ENCODE measurements at places on chromosomes 13 and 19.

GRCh38 chr19:29014857-29015436, 198.0 kb downstream of the UQCRFS1 start:
- DNase-seq, result no peak

DNA sequence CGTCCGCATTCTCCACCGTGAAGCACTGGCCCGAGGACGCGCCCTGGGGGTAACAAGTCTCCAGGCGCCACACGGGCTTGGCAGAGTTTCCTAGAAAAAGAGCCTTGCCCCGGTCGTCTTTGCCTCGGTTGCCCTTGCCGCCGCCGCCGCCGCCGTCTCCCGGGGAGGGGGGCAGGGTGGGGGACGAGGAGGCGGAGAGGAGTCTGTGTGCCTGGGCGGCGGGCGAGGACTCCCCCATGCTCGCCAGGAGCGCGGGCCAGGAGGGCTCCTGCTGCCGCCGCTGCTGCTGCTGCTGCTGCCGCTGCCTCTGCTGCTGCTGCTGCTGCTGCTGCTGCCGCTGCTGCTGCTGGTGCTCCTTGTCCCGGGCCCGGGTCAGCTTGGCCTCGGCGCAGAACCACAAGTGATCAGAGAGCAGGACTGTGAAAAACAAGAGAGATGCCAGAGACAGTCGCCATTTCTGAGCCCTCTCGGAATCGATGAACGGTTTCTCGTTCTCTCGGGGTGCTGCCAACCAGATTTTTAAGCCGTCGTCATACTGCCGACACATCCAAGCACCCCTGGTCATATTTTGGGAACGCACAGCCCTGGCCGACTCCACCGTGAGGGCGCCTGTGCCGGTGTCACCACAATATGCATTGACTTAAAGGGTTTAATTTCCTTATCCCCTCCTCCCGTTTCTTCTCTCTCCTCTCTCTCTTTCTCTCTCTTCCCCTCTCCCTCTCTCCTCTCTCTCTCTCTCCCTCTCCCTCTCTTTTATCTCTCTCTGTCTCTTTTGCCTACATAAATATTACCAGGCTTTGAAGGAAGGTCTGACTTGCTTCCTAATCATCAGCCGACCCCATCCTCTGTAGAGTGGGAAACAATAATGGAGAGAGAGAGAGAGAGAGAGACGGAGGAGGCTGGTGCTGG, 349.1 kb downstream of the LIG4 start:
- DNase-seq, result no peak

- DNase-seq, result no peak
Observed at GRCh38 chr19:33226550-33227241, 1.0 kb upstream of the SLC7A10 start.

DNA sequence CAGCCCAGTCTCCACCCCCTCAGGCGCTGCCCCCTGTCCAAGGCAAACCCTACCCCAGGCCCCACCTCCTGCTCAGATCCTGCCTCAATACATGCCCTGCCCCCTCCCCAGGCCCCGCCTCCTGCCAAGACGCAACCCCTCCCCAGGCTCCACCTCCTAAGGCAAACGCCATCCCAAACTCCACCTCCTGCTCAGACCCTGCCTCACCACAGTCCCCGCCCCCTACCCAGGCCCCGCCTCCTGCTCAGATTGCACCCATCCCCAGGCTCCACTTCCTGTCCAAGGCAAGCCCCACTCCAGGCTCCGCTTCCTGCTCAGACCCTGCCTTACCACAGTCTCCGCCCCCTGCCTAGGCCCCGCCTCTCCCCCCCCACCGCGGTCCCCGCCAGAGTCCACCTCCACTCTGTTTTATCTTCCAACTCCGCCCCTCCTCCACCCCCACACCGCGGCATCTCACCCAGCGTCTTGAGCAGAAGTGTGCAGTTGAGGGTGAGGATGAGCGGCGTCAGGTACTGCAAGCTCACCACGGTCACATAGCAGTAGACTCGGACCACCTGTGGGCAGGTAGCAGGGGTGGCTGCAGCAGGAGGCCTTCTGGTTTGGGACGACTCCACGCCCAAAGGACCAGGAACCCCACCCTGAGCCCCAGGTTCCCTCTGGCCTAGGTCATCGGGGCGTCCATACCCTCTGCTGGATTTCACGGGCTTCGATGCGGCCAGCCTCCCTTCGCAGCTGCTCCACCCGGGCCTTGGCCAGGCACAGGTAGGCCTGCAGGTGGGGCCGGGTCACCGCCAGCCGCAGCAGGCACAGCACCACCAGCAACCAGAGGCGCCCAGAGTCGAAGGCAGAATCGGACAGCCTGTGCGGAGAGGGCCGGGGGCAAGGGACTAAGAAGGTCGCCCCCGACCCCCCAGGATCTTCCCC, 17.7 kb downstream of the TMEM161A start:
- no peak for DNase-seq

- DNase-seq, result no peak
Observed at GRCh38 chr13:104733427-104733826, 1667.2 kb upstream of the SLC10A2 start.

GRCh38 chr13:36358175-36358718, 12.1 kb upstream of the SPART start:
- DNase-seq, result no peak

- no peak for DNase-seq
Observed at GRCh38 chr19:13160557-13160956, 10.3 kb downstream of the IER2 start.

DNA sequence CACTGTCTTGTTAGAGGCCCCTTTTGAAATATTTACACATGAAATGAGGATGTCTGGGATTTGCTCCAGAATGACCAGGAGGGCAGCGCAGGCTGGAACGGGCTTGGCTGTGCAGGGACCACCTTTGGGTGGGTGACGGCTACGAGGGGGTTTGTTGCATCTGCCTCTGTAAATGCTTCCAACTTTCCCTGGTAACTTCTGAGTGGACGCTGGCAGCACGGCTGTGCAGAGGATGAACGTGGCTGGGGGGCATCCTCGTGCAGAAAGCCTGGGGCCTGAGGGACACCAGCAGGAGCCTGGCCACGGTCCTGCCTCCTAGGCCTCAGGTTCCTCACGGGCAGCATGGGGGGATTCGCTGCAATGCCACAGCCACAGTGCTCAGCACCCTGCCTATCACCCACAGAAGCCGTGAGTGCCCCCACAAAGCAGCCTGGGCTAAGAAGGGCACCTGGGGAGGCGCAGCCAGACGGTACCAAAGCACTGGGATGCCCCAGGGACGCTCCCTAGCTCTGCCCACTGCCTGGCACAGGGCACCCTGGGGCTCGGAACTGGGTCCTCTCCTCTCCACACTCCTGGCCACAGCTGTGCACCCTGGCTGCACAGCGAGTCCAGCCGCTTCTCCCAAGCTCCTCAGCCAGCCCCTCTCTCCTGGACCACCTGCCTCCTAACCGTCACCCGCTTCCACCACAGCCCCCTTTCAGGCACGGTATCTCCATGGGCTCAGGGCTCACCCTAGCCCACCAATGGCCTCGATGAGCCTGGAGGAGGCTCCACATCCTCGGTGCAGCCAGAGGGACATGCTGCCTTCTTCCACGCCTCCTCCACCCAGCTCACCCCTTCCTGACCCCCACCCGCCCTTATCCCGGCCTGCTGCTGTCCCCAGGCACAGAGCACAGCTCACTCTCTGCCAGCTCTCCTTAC, 44.5 kb downstream of the MLLT1 start:
- no peak for DNase-seq

DNA sequence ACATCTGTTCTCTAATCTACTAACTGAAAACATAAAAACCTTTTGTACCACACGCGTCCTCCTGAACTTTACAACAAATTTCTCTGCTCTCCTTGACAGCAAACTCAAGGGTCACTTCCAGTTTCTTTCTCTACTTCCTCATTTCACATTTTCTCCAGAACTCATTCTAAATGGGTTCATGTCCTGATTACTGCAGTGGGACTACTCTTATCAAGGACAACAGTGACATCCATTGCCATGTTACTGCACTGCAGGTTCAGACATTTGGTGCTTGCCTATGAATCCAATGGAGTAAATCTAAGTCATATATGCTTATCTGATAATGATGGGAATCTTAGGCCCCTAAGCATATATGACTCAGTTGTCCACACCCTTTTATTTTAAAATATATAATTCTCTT, 35.3 kb downstream of the FPR3 start:
- DNase-seq, result no peak

- no peak for DNase-seq
Observed at GRCh38 chr19:623974-624373, 9.4 kb downstream of the POLRMT start.

GRCh38 chr19:58274771-58275201, 4.0 kb upstream of the ZNF8 start:
- DNase-seq, result no peak

DNA sequence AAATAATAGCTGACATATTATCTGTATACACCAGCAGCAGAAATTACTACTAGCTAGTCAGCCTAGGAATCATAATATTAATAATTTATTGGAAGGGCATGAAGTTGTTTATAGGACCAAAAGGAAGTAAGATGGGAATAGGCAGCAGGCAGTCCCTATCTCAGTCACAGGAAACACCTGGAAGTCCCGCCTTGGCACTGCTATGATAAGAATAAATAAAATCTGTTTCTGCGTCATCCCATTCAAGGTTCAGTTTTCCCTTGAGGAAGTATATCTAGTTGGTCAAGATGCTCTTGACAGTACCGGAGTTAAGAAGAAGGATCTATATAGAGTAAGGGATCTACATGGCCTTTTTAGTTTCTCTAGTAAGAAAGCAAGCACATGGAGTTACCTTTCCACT, 830.8 kb downstream of the DIAPH3 start:
- no peak for DNase-seq

- no peak for DNase-seq
Observed at GRCh38 chr13:73201626-73202025, 142.8 kb downstream of the KLF5 start.

DNA sequence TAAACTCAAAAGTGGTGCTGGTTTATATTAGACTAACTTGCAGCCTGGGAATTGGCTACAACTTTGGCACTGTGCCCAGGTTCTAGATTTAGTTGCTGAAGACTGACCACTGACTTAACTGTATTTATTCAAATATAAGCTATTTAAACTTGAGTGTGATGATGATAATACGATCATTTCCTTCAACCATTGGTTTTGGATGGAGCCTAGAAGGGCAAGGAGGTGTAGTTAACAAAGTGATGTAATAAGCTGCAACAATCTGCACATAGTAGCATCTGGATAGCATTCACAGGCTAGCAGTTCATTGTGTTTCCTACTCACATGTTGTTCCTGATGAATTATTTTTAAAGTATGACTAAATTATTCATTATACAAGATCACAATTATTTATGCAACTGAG, 55.2 kb upstream of the DACH1 start:
- no peak for DNase-seq
